Stimulated activated CD4-positive, alpha-beta T cell treated with anti-CD3 and anti-CD28 coated beads, Interleukin-12 subunit alpha, Interleukin-12 subunit beta, amount 100 ng/mL, for 24 hours (primary cell): ENCODE measurements at places on chromosomes 3 and 15.

- DNase-seq = no peak
Observed at GRCh38 chr3:71066356-71066755, 517.2 kb downstream of the FOXP1 start.

GRCh38 chr3:59310736-59311135, 260.9 kb upstream of the CFAP20DC start:
- DNase-seq = no peak

DNA sequence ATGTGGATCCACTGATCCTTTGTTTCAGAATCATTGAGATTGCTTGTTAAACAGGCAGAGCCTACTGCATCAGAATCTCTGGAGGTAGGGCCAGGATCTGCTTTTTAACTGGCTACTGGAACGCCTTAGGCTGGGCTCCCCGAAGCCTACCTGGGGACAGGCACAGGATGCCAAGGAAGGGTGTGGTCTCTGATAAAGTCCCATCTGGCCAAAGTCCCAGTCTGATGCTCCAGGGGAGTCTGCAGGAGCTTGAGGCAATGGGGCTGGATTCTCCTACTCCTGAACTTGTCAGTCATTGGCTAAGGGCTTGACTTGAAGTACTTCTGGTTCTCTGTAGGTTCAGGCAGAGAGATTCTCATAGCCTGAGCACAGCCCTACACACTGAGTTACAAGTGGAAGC, 22.4 kb upstream of the CCK start:
- DNase-seq = no peak

- DNase-seq = no peak
Observed at GRCh38 chr3:56812754-56813652, 11.3 kb upstream of the ARHGEF3 start.

DNA sequence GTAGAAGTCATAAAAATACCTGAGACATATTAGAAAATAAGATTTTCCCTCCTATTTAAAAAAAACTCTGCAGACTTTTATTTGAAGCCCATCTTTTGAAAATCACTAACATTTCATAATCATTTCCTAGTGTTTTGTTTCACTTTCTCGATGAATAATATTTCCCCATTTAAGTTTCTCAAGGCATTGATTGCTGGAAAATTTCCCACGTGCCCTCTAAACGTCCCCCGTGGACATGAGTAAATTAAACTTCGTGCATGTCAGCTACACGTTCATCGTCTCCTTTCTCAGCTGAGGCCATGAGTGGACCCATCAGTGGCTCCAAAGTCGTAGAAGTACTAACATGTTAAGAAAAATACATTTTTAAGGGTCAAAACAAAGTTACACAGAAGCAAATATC, 2.0 kb upstream of the TM2D3 start:
- DNase-seq = no peak

DNA sequence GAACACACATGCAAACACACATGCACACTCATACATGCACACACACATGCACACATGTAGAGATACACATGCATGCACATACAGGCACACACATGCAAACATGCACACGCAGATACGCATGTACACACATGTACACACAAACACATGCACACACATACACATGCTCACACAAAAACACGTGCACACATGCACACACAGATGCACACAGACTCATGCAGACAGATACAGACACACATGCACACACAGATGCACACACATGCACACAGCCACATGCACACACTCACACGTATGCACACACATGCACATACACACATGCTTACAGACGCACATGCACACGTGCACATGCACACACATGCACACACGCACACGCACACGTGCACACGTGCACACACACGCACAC, 37.3 kb upstream of the ALG1L2 start:
- no peak for DNase-seq

- no peak for DNase-seq
Observed at GRCh38 chr3:197718891-197719290, 17.8 kb downstream of the RUBCN start.

GRCh38 chr15:80569656-80570055, 125.5 kb upstream of the ABHD17C start:
- no peak for DNase-seq

DNA sequence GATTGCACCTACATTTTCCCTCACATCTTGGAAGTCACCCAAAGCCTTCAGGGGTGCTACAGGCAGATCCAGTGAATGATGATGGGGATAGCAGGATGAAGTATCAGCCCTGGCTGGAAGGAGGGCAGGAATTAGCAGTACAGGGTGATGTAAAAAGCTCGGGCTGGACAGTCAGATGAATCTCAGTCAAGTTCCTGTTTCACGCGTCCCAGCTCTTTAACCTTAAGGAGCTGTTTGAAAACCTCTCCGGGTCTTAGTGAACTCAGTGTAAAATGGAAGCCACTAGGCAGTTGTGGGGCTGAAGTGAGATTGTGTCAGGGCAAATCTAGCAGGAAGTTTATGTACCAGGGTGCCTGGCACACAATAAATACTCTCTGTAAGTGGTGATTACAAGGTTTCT, 166.4 kb upstream of the PROK2 start:
- no peak for DNase-seq

DNA sequence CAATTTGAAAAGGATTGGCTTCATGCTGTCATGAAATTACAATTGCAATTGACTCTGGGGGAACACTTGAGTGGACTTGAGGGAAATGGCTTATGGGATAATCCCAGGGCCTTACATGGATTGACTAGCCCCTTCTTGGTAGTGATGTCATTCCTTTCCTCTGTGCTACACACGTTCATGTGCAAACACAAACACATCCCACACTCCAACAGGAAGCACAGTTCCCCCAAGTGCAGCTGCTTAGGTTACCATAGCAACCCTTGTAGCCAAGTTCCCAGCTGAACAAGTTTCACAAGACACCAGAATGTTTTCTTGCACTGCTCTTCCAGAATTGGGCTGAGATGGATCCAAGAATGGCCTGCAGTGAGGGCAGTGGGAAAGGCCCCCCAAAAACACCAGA, 217.0 kb downstream of the ZNF621 start:
- DNase-seq = no peak

DNA sequence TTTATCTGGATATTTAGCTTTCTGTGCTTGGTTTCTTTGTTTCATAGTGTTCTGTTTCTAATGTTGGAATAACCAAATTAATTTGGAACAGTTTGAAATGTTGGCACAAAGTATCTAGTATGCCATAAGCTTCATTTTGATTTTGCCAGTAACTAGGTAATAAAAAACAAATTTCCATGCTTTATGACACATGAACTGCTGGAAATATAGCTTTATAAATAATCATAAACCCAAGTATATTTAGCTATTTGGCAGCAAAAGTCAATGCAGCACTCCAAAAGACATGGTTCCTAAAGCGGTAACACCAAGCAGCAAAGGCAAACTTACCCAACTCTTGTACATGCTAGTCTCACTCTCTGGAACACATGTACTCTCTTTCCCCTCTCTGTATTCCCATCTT, 106.0 kb upstream of the CCNL1 start:
- no peak for DNase-seq

- no peak for DNase-seq
Observed at GRCh38 chr3:26058901-26059321, 269.0 kb downstream of the OXSM start.

- no peak for DNase-seq
Observed at GRCh38 chr3:177703788-177704187, 506.5 kb upstream of the TBL1XR1 start.

GRCh38 chr15:37124331-37124730, 24.0 kb upstream of the MEIS2 start:
- no peak for DNase-seq

- DNase-seq = no peak
Observed at GRCh38 chr3:40070816-40071215, 238.7 kb upstream of the EIF1B start.

GRCh38 chr3:71241246-71241901, 342.2 kb downstream of the FOXP1 start:
- DNase-seq = no peak

GRCh38 chr3:57783186-57784088, 27.3 kb downstream of the SLMAP start:
- no peak for DNase-seq

DNA sequence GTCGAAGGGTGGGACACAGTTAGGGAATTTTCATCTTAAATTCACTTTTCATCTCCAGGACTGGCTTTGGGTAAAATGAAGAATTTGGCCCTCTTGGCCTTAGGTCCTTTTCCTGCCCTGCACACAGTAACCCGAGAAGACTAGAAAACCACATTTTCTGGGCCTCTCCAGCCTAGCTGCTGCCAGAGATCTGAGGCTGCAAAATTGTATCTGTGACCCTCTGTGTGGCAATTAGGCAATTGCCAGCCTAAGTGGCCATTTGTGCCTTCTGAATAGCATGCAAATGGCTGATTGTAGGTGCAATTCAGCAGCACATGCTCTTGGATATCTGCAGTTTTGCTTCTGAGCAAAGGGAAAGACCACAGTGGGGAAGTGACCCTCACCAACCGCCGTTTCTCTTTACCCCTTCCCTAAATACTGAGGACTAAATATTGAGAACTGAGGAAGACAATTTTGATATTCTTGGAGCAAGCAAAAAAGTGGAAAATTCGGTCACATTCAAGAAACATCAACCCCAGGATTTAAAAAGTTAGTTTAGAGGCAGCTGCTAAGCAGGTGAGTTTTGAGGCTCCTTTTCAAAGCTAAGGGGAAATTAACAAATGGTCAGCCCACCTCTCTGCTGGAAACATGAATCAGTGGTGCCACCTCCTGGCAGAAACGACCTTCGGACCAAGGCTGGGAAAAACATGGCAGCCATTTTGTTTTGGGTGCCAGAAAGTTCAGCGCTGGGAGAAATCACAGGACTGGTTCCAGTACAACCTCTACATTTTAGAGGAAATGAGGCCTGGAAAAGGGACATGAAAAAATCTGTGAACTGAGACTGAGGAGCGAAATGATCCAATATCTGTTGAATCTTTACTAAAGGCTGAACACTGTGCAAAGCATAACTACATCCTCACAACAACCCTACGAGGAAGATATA, 56.6 kb upstream of the PRTG start:
- no peak for DNase-seq

- no peak for DNase-seq
Observed at GRCh38 chr3:88019024-88019423, 39.8 kb downstream of the CGGBP1 start.

GRCh38 chr3:185406121-185406620, 43.2 kb downstream of the MAP3K13 start:
- DNase-seq = no peak

- no peak for DNase-seq
Observed at GRCh38 chr3:118977671-118978392, 56.8 kb downstream of the IGSF11 start.

GRCh38 chr15:36108541-36108940, 470.9 kb upstream of the CDIN1 start:
- DNase-seq = no peak

DNA sequence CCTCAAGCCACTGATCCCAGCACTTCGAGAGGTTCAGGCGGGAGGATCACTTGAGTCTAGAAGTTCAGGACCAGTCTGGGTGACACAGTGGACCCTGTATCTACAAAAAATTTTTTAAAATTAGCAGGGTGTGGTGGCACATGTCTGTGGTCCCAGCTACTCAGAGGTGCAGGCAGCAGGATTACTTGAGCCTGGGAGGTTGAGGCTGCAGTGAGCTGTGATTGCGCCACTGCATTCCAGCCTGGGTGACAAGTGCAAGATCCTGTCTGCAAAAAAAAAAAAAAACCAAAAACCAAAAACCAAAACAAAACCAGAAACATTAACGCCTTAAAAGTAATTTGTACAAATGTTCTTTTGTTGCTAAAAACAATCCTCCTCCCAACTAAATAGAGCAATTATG, 27.9 kb upstream of the SLC12A8 start:
- no peak for DNase-seq

- no peak for DNase-seq
Observed at GRCh38 chr3:23758253-23758838, 47.4 kb upstream of the UBE2E1 start.

- DNase-seq = no peak
Observed at GRCh38 chr3:179074656-179075055, 3.0 kb upstream of the ZMAT3 start.

DNA sequence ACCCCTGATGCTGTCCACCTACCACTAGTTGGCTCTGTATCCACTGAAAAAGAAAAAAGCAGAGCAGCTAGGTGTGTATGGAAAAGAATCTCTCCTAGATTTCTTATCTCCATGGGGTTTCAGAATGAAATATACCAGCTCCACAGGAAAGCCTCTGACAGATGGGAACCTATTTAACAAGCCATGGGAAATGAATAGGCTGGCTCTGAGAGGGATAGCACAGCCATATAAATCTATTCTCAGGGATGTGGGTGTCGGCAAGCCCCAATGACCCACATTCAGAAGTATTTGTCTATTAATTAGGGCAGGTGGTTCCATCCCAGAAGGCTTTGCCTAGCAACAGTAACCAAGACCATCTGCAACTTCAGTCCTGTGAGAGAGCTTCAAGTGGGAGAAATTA, 694.1 kb downstream of the AGBL1 start:
- DNase-seq = no peak
